Bone marrow (tissue), 2 donors: ENCODE measurements at places on chromosomes 3 and 15.

DNA sequence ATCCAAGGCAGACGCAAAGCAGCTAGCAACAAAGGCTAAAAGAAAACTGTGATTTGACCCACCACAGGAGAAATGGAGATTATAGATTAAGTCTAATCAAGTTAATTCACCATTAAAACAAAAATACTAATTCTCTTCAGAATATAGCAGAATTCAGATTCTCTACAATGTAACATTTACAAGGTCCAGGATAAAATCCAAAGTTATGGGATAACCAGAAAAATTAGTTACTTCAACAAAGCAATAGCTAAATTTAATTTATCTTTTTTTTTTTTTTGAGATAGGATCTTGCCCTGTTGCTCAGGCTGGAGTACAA is 284.6 kb upstream of the MANF start:
- DNase-seq: no peak

DNA sequence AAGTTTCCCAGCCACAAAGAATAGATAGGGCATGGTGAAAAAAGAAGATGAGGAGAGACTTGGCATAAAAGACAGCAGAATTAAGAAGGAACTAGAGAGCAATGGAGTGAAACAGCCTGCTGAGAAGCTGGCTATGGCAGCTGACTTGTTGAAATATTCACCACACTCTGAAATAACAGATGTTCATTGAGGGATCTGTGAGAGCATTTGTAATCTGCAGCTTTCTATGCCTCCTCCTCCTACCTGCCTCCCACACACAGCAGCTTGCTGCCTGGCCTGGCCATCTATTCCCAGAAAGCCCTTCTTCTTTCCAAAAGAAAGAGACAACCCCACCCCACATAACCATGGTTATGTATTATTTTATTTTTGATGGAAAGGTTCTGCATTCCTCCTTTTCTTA is 303.9 kb downstream of the GAP43 start:
- DNase-seq: no peak

DNA sequence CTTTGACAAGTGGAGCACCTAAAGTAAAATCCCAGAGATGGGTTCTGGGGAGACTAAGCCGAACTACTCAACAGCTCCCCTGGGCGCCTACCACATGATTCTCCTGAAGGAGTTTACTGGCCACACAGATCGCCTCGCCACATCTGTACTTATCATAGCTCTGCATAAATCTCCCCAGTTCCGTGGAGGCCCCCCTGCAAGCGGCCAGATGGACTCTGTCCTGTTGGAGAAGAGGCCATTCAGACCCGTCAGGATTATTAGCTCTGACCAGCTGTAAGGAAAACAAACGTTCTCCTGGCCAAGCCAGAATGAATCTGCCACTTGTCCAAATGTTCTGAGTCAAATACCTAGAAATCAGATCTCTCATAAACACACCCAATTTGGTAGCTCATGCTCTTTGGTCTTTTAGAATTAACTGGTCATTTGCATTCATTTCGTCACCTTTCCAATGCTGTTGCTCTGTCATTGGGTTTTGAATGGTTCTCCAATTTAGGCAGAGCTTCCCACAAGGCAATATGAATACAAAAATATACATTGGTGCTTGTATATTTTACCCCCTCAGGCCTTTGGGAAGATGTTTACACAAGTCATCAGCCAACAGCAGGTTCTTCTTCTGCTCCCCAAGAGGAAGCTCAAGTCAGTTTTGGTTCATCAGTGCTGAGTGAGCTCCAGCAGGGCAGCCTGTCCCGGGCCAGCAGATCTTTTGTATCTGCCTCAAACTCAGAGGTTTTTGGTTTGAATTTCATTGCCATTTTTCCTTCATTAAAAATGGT is 124.5 kb downstream of the THSD4 start:
- DNase-seq: no peak

- no peak for DNase-seq
Observed at GRCh38 chr15:48426941-48427340, 95.7 kb downstream of the DUT start.

GRCh38 chr3:121821421-121822199 is 13.2 kb downstream of the IQCB1 start:
- DNase-seq: no peak
